ENCODE measurements at places on chromosomes 2 and 18.

- no peak for DNase-seq
These were observed 44.6 kb downstream of the ADD2 start for GRCh38 chr2:70723286-70723885.

GRCh38 chr2:203740871-203741281, 34.4 kb downstream of the CD28 start:
- no peak for DNase-seq

DNA sequence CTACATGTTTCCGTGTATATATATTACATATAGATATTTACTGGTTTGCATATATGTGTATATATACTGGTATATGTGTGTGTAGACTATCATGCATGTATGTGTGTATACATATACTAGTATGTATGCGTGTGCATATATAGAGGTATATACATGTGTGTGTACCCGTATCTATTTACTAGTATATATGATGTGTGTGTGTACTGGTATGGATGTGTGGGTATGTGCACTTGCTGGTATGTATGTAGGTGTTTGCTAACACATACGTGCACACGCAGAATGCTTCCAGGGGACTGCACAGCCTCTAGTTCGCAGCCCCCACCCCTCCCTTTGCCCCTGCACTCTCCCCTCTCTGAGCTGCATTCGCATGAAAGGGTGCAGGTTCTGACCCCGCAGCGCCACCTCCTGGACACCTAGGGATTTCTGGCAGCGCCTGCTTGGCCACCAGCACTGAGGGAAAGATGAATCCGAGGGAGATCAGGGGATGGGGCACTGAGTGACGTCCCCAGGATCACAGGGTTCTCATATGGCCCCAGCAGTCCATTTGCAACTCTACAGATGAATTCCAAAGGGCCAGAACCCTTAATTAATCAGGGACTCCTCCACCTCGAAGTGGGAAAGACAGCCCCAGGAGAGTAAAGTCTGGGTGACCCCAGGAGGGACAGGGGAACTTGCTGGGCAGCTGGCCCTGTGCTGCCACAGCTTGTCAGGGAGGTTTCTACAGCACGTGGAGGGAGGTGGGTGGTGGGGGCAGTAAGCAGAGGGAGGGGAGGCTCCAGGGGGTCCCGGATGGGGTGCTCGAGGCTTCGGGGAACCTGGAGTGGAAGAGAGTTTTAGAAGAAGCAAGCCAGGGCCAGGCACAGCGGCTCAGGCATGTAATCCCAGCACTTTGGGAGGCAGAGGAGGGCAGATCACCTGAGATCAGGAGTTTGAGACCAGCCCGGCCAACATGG, 66.8 kb upstream of the ASAP2 start:
- DNase-seq = no peak

DNA sequence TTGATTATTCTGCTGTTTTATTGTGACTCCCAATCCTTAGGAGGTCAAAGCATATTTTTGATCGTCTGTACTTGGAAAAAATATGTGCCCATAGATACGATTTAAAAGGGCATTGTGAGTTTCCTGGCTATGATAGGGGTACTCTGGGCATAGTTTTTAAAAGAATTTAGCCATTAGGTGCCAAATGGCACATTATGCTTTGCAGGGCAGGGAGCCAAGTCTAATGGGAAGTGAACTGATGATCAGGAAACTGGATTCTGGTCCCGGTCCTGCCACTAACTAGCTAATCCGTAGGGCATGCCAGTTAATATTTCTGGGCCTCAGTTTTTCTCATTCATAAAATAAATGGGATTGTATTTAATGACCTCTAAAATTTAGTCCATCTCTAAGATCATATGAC, 189.3 kb downstream of the LTBP1 start:
- no peak for DNase-seq

DNA sequence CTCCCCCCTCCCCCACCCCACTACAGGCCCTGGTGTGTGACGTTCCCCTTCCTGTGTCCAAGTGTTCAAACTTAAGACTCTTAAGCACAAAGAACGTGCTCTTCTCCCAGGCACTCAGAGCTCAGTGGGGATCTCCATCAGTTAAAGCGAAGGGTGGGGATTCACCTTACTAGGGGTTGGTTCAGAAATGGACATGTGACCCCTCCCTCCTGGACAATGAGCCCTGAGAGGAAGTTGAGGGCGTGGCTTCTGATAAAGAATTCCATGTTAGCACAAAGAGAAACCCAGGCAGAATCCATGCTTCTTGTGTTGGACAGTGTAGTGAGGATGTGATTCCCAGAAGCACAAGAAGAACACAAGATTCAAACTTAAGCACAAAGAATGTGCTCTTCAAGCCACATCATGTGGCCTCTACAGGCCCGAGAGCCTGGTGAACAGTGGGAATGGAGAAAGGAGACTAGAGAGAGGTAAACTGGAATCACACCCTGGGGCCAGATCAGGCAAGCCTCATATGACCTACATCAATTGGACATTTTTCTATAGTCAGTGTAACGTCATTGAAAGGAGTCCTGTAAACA, 78.1 kb upstream of the TTC39C start:
- no peak for DNase-seq

DNA sequence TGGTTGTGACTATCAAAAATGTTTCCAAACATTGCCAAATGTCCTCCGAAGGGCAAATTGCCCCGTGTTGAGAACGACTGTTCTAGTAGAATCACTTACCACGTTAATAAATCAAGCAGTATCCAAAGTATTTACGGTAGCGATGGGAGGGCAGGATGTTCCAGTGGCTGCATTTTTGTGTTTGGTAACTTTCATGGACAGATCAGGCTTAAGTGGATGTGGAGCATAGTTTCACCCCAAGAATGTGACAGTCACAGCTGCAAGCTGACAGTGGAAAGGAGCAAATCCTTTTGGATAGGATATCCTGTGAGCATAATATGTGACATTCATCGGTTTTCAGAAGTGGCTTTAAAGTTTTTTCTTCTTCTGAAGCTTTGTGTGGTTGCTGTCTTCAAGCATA, 46.3 kb upstream of the DARS1 start:
- DNase-seq = no peak

GRCh38 chr18:5542515-5543035, 1.2 kb downstream of the EPB41L3 start:
- no peak for DNase-seq

DNA sequence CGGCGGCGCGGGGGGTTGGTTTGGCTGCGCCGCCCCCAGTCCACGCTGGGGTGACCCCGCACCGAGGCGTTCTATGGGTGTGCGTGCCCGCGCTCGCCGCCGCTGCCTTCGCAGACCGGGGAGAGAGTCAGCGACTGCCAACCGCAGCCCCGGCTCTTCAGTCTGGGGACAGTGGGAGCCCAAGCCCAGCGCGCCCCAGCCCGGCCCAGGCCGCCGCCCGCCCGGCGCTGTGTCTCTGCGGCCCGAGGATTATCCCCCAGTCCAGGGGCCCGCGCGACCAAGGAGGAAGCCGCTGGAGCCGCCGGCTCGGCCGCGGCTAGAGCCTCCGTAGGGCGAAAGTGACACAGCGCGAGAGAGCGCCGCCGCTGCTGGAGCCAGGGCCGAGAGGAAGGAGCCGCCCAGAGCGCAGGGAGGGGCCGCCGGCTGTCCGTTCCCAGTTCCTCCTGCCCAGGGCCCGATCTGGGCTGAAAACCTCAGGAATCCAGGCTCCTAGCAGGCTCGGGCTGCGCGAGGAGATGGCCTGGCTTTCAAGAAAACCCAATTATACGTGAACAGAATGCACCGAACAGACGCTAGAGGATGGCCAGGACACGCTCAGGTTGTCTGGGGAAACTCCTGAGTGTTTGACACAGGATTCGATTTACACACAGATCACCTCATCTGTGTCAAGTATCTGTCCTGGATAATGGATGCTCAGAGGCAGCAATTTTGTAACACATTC, 2.4 kb downstream of the CTIF start:
- peak; percentile 80 for DNase-seq

- no peak for DNase-seq
These were observed 231.3 kb downstream of the ZRANB3 start for GRCh38 chr2:135299658-135300244.

DNA sequence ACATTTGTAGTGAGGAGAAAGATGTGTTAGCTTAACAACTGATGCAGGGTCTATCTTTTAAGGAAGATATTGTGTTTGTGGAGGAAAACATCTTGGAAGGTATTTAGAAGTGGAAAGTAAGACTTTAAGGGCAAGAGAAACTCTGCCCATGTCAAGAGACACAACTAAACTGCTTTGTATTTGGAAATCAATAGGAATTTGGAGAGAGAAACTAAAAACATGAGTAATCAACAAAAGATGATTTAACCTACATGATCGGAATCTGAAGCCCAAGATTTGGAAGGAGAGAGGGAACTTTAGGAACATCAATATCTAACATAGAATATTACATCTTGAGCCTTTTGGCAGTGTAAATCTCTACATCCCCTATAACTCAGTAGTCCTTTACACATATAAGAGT, 184.2 kb upstream of the COL3A1 start:
- no peak for DNase-seq

GRCh38 chr2:20057268-20057667, 5.8 kb upstream of the LAPTM4A start:
- no peak for DNase-seq

- no peak for DNase-seq
These were observed 37.2 kb upstream of the NEMP2 start for GRCh38 chr2:190571686-190572085.

- DNase-seq = no peak
These were observed 4.2 kb downstream of the SMAD2 start for GRCh38 chr18:47926101-47926850.

GRCh38 chr2:173658946-173659371, 304.3 kb downstream of the CDCA7 start:
- DNase-seq = no peak

- DNase-seq = no peak
These were observed 193.5 kb downstream of the LDLRAD4 start for GRCh38 chr18:13412017-13412416.

All from vagina (tissue), 2 donors.